ENCODE measurements at places on chromosomes 1 and 21.

GRCh38 chr21:45259206-45259840 is 28.4 kb downstream of the POFUT2 start:
- no peak for DNase-seq

- DNase-seq = no peak
These were observed 9.8 kb upstream of the IRF2BP2 start for GRCh38 chr1:234619794-234620247.

DNA sequence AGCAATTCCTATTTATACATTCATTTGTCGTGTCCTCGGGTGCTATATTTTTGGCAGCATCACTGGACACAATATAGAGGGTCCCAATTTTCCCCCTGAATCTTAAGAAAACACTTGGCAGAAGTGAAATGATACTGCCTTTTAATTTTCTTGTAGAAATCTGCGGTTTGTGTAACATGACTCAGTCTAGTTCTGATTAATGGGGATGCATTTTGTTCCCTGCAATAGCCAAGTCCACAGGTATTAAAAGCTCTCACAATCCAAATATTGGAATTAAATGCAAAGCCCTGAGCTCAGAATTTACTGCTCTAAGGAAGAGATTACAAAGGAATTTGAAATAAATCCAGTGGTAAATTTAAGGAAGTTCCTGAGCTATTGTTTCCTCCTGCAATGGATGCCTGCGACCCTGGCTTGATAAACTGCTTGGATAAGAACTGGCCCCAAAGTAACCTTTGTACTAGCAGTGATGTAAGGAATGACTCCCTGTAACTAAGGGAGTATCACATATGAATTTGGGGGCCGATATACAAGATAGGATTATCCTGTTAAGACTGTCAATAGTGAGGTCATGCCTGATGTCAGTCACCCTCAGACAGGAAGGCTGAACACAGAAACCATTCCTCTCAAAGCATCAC is 349.7 kb upstream of the C1orf87 start:
- DNase-seq = no peak

- DNase-seq = no peak
These were observed 70.6 kb upstream of the GORAB start for GRCh38 chr1:170461291-170461747.

DNA sequence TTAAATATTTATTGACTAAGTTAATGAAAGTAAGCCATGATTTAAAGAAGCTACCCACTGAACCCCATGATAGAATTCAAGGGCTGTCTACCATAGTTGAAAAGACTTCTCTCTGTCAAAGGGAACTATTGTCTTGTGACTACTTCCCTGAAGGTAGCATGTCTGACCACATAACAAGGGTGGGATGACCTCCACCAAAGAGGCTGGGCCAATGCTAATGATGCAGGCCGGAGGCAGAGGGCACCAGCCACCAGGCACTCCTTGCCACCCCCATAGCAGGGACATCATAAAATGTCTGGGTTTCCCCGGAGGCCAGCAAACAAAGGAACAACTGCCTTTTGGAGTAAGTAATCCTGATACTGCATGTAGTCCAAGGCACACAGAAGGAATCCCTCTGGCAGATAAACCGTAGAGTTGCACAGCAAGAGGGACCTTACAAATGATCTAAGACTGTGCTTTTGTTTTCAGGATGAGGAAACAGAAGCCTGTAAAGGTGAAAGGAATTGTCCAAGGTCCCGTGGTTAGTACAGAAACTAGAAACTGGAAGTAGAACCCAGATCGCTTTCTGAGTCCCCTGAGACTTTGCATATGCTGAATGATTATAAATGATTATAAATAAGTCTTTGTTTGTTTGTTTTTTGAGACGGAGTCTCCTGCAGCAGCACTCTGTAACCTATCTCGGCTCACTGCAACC is 33.5 kb upstream of the ITPKB start:
- DNase-seq = no peak

GRCh38 chr1:6599141-6599975 is 3.3 kb downstream of the KLHL21 start:
- DNase-seq = peak; percentile 80

DNA sequence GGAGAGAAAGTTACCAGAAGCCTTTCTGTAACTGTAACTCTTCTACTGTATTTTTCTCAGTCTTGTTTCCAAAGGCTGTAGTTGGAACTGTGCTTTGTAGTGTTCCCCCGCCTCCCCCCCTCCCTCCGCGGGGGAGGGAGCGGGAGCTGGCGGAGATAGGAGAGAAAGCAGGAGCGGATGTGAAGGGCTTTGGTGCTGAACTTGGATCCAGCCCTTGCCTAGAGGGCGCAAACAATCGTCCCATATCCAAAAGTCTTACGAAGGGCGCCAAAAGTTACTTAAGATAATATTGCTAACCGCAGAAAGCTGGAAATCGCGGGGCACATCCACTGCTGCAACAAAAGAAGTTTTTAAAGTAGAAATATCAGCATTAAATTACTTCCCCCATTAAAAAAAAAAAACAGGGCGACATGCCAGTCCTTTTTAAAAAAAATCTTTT is 2.4 kb upstream of the NFIA start:
- DNase-seq = peak; percentile 65

DNA sequence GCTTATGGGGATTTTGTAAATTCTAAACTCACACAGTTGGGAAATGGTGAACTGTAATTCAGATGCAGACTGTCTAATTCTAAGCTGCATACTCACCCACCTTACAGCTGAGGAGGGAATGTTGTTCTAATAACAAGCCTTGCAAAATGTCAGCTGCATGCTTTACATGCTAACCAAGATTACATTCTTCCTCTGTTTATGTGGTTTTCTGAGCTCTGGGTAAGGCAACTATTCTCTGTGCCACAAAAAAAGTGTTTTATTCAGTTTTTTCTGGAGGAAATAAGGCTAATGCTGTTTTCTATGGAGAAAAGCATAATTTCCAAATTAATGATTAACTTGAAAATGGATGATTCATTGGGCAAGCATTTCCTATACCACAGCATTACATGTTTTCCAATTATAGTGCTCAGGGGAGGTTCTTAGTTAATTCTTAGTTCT is 64.9 kb downstream of the RGS13 start:
- DNase-seq = no peak

GRCh38 chr1:230646710-230647302 is 4.5 kb downstream of the COG2 start:
- no peak for DNase-seq

DNA sequence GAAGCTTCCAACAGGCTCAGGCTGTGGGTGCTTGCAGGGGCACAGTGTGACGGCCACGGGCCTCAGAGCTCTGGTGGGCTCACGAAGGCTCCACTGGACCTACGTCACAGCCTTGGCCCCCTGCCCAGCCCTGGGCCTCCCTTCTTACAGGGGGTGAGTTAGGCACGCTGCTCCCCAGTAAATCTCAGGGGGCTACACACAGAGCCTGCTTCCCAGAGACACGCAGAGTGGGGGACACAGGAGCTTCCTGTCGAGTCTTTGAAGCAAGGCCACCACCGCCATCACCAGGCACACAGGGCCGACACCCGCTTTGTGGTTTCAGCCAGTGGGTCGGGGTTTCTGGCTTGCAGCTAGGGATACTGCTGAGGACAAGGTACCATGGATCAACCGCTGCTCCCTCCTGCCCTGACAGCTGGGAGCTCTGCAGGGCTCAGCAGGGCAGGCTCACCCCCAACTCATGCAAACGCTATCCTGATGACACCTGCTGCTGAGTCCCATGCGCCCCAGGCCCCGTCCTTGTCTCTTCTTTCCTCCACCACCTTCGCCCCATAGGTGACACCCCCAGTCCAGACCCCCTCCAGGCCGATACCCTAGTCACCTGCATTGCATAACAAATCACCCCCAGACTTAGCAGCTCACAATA is 5.5 kb upstream of the CFAP410 start:
- DNase-seq = no peak

GRCh38 chr1:156822680-156823079 is 6.0 kb upstream of the SH2D2A start:
- no peak for DNase-seq

- no peak for DNase-seq
These were observed 96.2 kb downstream of the BEND5 start for GRCh38 chr1:48680411-48681035.

DNA sequence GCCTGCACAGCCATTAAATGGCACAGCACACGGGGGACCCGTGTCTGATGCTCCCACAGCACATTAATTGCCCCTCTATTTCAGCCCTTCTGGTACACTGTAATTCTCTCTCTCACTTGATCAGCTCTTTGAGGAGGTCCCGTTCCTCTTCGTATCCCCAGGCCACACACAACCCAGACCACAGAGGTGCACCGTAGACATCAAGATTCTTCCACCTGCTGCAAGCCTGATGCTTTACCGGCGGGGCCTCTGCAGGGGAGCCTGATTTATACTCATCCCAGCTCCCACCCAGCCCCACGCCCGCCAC is 759 bp downstream of the SMYD3 start:
- peak; percentile 27 for DNase-seq

DNA sequence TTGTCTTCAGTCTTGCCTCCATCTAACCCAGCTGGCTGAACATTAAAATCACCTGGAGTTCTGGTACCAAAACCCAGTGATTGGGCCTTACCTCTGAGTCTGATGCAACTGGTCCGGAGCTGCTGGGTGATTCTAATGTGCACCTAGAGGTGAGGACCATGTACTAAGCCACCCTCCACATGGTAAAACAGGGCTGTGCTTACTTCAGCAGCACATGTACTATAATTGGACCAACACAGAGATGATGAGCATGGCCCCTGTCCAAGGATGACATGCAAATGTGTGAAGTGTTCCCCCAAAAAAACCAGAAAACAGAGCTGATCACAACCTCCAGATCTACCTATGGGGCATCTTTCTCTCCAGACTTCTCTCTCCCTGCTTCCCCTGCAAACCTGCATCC is 37.0 kb downstream of the ELK4 start:
- no peak for DNase-seq

DNA sequence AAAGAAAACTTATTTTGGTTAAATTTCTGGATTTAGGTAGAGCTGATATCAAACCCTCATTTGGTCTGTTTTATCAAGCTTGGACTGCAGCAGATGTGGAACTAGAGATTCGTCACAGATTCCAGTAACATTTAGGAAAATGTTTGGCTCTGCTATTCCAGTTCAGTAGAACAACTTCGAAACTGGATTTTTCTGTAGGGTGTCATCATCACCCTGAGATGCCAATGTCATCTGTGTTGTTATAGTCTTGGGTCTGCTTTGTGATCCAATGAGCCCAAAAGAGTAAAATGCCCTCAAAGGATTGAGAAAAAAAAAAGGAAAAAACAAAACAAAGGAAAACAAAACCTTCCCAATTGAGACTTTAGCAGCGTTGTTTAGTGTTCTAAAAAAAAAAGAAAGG is 55.4 kb downstream of the LAMC2 start:
- DNase-seq = no peak

- no peak for DNase-seq
These were observed 235.4 kb downstream of the TTLL7 start for GRCh38 chr1:83763361-83764095.

DNA sequence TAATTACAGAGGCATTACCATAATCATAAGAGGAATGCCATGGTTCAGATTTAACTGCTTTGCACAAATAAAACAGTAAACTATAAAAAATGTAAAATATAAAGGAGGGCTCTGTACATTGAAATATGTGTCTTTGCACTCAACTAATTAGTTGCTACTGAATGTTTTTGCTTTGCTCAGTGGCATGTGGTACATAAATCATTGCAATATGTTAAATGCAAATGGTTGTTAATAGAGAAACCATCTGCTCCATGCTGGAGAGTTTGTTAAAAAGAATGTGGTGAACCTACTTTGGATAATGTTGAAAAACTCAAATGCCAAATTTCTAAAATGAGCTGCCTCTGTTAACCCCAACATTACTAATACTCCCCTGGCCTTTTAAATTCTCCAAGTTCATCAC is 201.5 kb downstream of the NTNG1 start:
- no peak for DNase-seq

DNA sequence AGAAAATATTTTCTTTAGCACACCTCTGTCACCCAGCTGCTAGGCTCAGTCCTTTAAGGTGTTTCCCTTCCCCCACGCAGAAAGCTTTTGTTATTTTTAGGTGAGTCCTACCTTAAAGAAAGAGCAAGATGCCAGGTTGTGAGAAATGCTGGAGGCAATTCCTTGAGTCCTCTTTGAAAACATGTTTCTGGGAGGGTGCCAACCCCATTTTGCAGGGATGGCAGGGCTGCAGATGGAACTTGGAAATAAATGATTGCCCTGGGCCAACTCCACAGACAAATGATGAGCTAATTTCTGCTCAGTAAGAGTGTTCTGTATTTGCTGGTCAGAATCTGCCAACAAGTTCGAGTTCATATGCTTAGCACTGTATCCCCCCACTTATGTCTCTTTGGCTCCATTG is 119.2 kb upstream of the RAB3GAP2 start:
- no peak for DNase-seq

DNA sequence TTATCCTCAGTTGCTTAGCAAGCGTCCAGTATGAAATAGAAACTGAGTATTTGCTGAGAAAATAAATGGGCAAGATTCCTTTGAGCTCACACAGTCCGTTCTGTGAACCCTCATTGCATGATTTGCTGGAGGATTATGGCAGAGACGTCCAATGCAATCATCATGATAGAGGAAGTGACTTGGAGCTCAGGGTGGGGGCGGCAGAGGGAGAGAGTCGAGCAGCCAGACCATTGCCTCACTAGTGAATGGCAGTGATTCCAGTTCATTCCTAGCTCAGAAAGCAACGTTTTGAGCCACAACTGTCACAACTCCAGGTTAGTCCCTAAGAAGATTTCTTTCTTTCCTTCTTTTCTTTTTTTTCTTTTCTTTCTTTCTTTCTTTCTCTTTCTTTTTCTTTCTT is 27.5 kb upstream of the COL9A2 start:
- peak; percentile 58 for DNase-seq

GRCh38 chr1:229665912-229666558 is 40.0 kb downstream of the URB2 start:
- no peak for DNase-seq

GRCh38 chr1:229203030-229203751 is 67.7 kb upstream of the RAB4A start:
- peak; percentile 42 for DNase-seq

- DNase-seq = no peak
These were observed 64.9 kb downstream of the TNR start for GRCh38 chr1:175678471-175678870.

DNA sequence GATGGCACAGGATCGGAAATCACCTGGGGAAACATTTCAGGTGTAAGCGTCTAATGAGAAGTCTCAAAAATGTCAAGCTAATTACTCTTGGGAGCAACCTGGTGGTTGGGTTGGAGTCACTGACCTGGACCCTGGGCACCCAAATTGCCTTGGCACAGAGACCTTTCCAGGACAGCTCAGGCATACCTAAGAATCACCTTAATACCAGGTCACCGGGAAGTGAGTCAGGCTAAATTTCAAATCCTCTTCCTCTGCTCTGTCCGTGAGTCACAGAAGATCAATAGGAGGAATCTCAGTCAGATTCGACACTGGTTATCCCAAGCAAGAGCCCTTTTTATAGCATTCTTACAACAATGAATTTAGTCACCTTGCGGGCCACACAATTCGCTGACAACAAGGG is 179.6 kb upstream of the CAMK1G start:
- DNase-seq = no peak

- DNase-seq = peak; percentile 22
These were observed 45.4 kb downstream of the PLEKHA6 start for GRCh38 chr1:204314171-204314892.
